HFFc6 (cell line): ENCODE measurements at places on chromosomes 5 and 9. TPM values are rescaled to one million over a fixed set of nuclear protein-coding genes. Genes with fewer than 3 reads are reported as not detected.
A peak's percentile ranks its signal among the peaks of the same experiment; 100 is the strongest.

OLFML2A gene
- total RNA-seq, result 0.36 to 0.48 TPM (median 0.38 TPM) in 3 replicates

DNA sequence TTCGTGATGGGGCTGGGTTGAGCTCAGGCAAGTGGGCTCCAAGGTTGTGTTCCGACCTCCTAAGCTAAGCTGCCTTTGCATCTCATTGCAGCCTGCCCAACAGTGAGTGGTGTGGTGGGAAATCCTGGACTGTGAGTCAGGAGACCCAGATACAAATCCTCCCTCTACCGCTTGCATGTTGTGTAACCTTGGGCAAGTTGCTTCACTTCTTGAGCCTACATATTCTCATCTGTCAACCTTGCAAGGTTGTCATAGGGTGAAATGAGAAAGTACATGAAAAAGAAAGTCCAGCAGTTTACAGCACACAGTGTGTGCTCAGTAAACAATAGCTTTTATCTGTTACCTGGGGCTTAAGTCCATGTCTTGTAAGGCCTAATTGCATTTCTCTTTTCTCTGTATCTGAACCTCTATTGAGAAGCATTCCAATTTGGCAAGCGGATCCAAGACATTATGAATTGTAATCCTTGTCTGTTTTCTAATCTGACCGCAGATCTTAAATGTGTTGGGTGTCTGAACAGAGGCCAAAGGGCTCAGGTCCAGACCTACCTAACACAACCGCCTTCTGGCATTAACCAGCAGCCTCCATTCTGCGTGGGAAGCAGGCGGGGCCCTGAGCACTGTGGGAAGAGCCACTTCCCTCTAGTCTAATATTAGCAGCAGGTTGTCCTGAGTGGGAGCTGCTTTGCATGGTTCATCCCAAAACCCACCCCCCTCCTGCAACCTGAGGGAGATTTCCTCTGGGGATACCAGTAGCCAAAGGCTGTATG lies 1.8 kb upstream of the GALNT12 start:
- peaks cover 54% of the 10 kb centered on the region for H3K27me3 ChIP-seq
- no peak overlapping the region for H3K4me3 ChIP-seq
- H3K27ac ChIP-seq, result no peak overlapping the region
- DNase-seq, result no peak

THBS4 gene
- 0.23 to 0.71 TPM (median 0.37 TPM) in 3 replicates for total RNA-seq

PGM5 gene
- total RNA-seq, result 0.24 to 0.60 TPM in 2 of 3 replicates, not detected in the other

IL3 gene
- total RNA-seq, result not detected in 3 replicates

GRCh38 chr5:170206958-170207357 lies 25.8 kb upstream of the C5orf58 start:
- H3K27ac ChIP-seq, result no peak overlapping the region
- DNase-seq, result no peak

DNA sequence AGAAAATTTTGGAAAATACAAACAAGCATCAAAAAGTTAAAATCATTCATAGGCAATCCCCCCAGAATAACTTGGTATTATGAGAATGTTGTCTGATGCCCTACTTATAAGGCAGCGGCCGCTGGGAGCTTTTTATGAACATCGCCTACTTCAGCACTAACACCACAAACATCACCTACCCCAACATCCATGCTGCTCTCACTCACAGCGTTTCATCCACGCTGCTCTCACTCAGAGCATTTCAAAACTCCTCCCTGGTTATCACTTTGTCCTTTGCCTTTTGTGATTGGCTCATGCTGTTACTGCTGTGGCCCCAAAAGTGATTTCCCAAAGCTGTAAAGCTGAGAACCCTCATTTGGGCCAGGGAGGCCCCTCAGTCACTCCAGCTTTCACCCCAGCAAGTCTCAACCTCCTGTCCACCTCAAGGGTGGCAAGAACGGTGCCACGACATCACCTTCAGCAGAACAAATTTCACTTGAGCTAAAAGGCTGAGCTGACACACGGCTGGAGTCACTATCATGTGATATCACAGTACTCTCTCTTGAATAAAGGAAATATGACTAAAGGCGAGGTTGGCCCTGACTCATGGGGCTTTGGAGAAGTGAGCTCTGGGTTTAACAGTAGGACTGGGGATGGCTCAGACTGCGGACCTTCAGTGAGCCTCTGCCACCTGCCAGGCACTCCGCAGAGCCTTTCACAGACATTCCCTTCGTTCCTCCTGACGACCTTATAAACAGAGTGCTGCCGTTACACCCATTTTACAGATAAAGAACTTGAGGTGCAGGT lies 25.2 kb downstream of the SHC3 start:
- H3K27me3 ChIP-seq, result no peaks in the 10 kb centered on the region
- peak overlapping the region; percentile 97 for H3K27ac ChIP-seq
- peaks cover 49% of the 10 kb centered on the region for H3K4me1 ChIP-seq
- H3K4me3 ChIP-seq, result peak overlapping the region; percentile 72
- no peaks in the 10 kb centered on the region for H3K36me3 ChIP-seq

DNA sequence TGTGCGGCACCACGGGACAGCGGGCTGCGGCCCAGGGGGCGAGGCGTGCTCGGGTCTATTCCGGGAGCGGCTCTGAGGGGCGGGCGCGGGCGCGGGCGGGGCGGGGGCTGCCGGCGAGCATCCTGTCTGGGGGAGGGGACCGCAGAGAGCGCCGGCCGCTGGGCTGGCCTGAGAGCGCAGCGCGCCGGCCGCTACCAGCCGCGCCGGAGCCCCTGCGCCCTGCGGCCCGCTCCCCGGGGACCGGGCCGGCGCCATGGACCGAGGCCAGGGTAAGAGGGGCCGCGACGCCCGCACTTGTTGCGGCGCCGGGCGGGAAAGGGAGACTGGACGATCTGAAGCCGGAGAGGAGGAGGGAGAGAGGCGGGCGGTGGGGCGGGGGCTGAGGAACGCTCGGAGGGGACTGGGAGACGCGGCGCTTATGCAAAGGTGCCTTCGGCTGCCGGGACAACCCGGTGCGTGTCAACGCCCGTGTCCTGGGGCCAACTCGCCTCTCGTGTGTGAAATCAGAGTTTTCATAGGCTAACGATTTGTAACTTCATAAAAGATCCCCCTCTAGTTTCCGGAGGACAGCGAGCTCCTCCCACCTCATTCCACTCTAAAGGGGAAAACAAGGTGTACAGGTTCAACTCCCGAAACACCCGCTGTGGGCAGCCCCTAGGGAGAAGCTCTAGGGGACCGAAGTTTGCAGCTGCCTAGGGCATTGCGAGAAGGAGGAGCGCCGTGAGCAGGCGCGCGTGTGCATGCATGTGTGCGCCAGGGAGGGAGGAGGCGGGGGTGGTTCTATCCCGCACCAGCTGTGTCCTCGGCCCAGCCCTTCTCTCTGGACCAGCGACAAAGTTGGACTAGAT lies at the start of gene AFAP1L1:
AFAP1L1 (plus strand) TSS at position 144 of the 848 bp plus-strand sequence; CDS start at position 254, 110 bp downstream.
- H3K27ac ChIP-seq, result peak within 1 kb of the TSS; percentile 89
- H3K4me1 ChIP-seq, result peaks cover 38% of the 10 kb centered on the region
- DNase-seq, result peak; percentile 22
- H3K36me3 ChIP-seq, result peaks cover 15% of the 10 kb centered on the region
- peaks cover 2% of the 10 kb centered on the region for H3K27me3 ChIP-seq

DNA sequence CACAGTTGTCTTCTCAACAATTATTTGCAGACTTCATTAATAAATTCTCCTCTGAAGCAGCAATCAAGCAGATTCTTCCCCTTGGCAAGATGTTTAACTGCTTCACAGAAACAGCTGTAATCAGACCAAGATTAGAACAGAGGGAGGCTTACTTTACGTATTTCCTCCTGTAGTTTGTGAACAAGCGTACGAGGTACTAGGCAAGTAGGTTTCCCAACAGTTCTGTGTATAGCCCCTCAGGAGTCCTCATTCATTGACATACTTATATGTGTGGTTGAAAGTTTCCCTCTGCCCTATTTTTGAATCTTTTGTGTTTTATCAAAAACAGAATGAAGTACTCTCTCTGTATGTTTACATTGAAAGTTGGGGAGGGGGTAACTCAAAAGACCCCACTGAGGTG lies 128.0 kb downstream of the SPATA31D1 start:
- no peak overlapping the region for H3K27ac ChIP-seq
- no peaks in the 10 kb centered on the region; the same call in 1 of the 2 replicates for H3K27me3 ChIP-seq
- no peak overlapping the region for H3K4me3 ChIP-seq

DNA sequence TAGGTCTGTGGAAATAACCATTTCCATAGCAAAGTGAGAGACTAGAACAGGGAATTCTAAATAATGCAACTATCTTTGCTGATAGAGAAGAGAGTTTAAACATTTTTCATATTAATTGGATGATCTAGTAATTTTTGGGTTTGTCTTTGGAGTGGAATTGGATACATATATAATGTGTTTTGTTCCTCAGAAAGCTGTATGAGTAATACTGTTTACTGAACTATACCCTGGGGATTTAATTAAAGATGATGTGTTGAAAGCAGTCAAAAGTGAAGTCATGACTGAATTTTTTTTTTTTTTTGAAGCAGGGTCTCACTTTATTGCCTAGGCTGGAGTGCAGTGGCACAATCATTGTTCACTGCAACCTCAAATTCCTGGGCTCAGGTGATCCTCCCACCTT lies 17.9 kb downstream of the FER start:
- peaks cover under 1% of the 10 kb centered on the region for H3K36me3 ChIP-seq
- H3K4me3 ChIP-seq, result no peak overlapping the region
- DNase-seq, result no peak
- peaks cover 19% of the 10 kb centered on the region for H3K4me1 ChIP-seq
- no peak overlapping the region for H3K27ac ChIP-seq

- peaks cover 29% of the 10 kb centered on the region for H3K36me3 ChIP-seq
- H3K4me3 ChIP-seq, result peak overlapping the region; percentile 99
- H3K27me3 ChIP-seq, result peaks cover 4% of the 10 kb centered on the region; the same call in 1 of the 2 replicates
- peak overlapping the region; percentile 90 for H3K27ac ChIP-seq
- peaks cover 50% of the 10 kb centered on the region for H3K4me1 ChIP-seq
Observed at GRCh38 chr9:21801683-21802417, 586 bp upstream of the MTAP start.

GRCh38 chr9:107712390-107712789 lies 222.8 kb upstream of the KLF4 start:
- H3K4me1 ChIP-seq, result peaks cover 31% of the 10 kb centered on the region
- peak; percentile 37 for DNase-seq
- peaks cover 19% of the 10 kb centered on the region for H3K27me3 ChIP-seq
- no peaks in the 10 kb centered on the region for H3K36me3 ChIP-seq
- no peak overlapping the region for H3K27ac ChIP-seq
- H3K4me3 ChIP-seq, result no peak overlapping the region

GRCh38 chr9:136645352-136645902 lies 17.3 kb upstream of the EGFL7 start:
- H3K27me3 ChIP-seq, result peaks cover 26% of the 10 kb centered on the region
- no peak overlapping the region for H3K27ac ChIP-seq
- no peak overlapping the region for H3K4me3 ChIP-seq
- H3K36me3 ChIP-seq, result no peaks in the 10 kb centered on the region
- peaks cover 4% of the 10 kb centered on the region; the same call in 1 of the 2 replicates for H3K4me1 ChIP-seq
- no peak for DNase-seq

DNA sequence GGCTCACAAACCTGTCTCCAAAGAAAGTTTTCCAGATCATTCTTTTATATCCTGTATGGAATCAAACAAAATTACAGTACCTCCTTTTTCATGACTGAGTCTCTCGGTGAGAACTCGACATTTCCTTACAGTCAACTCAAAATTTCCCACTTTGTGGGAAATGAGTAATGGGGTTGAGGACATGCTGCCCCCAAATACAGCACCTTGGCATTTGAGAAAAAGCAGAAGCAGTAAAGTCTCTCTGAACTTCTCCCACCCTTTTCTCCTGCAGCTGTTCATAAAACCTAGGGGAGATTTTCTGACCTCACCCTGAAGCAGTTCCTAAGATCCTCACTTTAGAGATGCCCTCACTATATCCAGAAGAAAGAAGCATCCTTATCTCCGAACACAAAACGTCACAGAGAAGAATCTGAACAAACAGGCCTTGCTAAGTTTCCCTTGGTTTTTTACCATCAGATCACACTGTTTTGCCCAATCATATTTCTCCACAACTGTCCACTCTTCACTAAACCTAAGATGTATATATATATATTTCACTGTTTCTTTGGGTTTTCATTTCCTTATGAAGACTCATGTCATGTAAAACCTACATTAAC lies 96.1 kb upstream of the APC start:
- peaks cover 15% of the 10 kb centered on the region for H3K4me1 ChIP-seq
- no peak for DNase-seq
- H3K27ac ChIP-seq, result no peak overlapping the region
- H3K27me3 ChIP-seq, result peaks cover 5% of the 10 kb centered on the region

- H3K27me3 ChIP-seq, result peaks cover 8% of the 10 kb centered on the region
- H3K36me3 ChIP-seq, result no peaks in the 10 kb centered on the region
Observed at GRCh38 chr5:145980718-145981117, 44.3 kb downstream of the SH3RF2 start.

C9orf50 gene
- 0.50 TPM in 1 of 3 replicates, not detected in the others for total RNA-seq

- no peak overlapping the region for H3K27ac ChIP-seq
- H3K4me1 ChIP-seq, result peaks cover 18% of the 10 kb centered on the region; the same call in 1 of the 2 replicates
- H3K4me3 ChIP-seq, result peak overlapping the region; percentile 29; the same call in 1 of the 2 replicates
- H3K27me3 ChIP-seq, result no peaks in the 10 kb centered on the region
Observed at GRCh38 chr9:26012797-26013196, 334.6 kb upstream of the TUSC1 start.

PCDHA1 gene
- total RNA-seq, result 0.09 to 0.21 TPM (median 0.21 TPM) in 3 replicates

GRCh38 chr9:109143881-109144562 lies 23.0 kb downstream of the FRRS1L start:
- peaks cover 6% of the 10 kb centered on the region for H3K4me1 ChIP-seq
- peak; percentile 35 for DNase-seq
- H3K27ac ChIP-seq, result no peak overlapping the region
- H3K36me3 ChIP-seq, result no peaks in the 10 kb centered on the region
- peaks cover 18% of the 10 kb centered on the region for H3K27me3 ChIP-seq
- no peak overlapping the region for H3K4me3 ChIP-seq

GRCh38 chr9:99299211-99300102 lies 77.4 kb downstream of the SEC61B start:
- peaks cover 10% of the 10 kb centered on the region for H3K27me3 ChIP-seq
- no peak overlapping the region for H3K4me3 ChIP-seq
- H3K36me3 ChIP-seq, result no peaks in the 10 kb centered on the region
- DNase-seq, result peak; percentile 73
- no peak overlapping the region; the same call in 1 of the 2 replicates for H3K27ac ChIP-seq
- H3K4me1 ChIP-seq, result peaks cover 25% of the 10 kb centered on the region
